Right cardiac atrium (tissue), 5 donors: ENCODE measurements at places on chromosomes 5 and 9. TPM values are rescaled to one million over a fixed set of nuclear protein-coding genes. Genes with fewer than 3 reads are reported as not detected.

DNA sequence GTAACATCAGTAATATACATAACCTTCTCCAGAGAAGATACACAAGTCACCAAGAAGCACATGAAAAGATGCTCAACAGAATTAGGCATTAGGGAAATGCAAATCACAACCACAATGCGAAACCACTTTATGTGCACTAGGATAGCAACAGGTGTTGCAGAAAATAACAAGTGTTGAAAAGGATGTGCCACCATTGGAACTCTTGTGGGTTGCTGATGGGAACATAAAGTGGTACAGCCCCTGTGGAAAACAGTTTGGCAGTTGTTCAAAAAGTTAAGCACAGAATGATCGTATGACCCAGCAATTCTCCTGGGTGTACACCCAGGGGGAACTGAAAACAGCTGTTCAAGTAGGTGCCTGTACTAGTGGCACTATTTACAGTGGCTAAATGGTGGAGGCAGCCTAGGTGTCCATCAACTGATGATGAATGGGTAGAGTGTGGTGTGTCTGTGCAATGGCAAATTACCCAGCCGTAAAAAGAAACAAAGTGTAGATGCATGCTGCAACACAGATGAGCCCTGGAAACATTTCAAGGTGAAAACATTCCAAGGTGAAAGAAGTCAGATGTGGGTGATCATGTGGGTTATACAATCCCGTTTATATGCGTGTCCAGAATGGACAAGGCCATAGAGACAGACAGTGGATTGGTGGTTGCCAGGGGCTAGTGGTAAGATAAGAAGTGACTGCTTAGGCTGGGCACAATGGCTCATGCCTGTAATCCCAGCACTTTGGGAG lies 27.2 kb downstream of the CCDC69 start:
- DNase-seq, result no peak

IFT74 gene
- 15.5 TPM for total RNA-seq

C9orf50 gene
- total RNA-seq, result not detected

DNA sequence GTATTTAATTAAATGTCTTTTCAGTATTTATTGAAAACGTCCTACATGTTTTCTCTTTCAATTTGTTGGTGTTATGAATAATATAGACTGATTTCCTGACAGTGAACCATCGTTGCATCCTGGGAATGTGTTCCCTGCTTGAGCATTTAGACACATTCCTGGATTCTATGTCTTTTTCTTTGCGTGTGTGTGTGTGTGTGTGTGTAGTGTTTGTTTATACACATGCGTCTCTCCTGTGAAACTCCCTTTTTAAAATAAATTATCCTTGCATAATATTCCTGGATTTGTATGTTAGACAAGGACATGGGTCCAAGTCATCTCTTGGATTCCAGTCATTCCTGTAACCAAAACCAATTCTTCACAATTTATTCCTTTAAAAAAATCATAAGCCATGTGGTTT lies 153.4 kb downstream of the HSPA4 start:
- DNase-seq, result no peak

UBE2D2 gene
- total RNA-seq, result 138 TPM

DNA sequence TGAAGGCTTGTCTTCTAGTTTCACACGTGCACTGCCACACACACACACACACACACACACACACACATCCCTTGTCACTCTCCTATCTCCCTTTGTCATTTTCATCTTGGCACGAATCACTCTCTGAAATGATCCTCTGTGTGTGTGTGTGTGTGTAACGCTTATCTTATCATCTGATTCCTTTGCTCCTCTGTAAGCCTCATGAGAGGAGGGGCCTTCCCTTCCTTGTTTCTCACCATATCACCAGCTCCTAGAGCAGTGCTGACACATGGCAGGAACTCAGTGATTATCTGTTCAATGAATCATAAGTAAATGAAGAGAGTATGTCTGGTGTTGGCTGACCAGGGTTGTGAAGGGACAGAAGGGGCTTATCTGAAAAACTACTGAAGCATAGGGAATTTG lies 53.3 kb downstream of the PDE4D start:
- DNase-seq, result no peak

ZFP37 gene
- 2.4 TPM for total RNA-seq

DNA sequence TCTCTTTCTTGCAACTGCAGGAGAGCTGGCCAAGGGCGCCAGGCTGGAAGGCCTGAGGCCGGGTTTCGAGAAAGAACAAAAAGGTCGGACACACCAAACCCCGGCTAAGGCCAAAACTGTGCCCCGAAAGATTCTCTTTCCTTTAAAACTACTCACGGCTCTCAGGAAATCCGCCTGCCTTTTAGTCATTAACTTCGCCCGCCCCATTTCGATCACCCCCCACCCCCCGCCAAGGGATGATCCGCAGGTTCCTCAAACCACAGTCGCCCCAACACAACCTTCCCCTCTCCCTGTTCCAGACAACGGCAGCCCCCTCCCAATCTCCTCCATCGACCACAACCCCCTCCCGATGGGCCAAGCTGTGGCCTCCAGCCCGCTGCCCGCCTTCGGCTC lies 536 bp downstream of the FEM1C start:
- peak; percentile 71 for DNase-seq

PKD2L2 gene
- total RNA-seq, result not detected

FXN gene
- 28.2 TPM for total RNA-seq

DNA sequence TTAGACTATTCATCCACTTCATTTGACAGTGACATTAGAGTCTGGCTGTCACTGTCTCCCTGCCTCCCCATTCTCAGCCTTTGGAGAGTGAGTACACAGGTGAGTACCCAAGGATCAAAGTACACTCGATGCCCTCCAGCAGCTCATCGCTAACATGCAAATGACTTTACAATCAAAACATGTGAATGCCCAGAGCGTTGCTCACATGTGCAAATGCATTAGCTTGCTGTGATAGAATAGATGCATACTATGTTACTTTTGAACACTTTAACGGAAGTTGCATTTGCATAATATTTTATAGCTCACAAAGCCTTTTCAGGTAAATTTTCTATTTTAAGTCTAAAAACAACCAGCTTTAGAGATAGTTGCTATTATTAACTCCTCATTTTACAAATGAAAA lies 107.6 kb downstream of the SYK start:
- no peak for DNase-seq

- no peak for DNase-seq
Measured at GRCh38 chr5:74239261-74239660, 401.3 kb downstream of the ENC1 start.

DNA sequence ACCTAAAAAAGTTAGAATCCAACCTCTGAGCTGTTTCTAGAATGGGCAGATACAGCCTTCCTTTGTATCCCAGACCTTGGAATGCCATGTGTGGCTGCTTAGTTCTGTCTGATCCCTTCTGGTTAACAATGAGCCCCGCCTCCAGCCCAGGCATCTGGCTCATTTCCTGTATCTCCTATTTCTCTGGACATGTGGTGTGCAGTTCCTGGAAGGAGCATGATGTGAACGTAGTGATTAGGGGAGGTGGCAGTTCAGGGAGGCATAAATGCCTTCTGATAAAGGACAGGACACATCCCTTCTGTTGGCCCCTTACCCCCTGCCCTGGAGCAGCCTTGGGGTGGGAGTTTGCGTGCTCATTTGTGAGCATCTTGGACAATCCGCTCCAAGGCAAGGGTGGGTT lies 243.0 kb downstream of the ZSWIM6 start:
- DNase-seq, result no peak

- DNase-seq, result no peak
Measured at GRCh38 chr5:98933445-98934072, 4.8 kb upstream of the CHD1 start.

IFNA21 gene
- total RNA-seq, result not detected

GRCh38 chr5:84218546-84218945 lies 166.1 kb downstream of the EDIL3 start:
- DNase-seq, result peak; percentile 44

DNA sequence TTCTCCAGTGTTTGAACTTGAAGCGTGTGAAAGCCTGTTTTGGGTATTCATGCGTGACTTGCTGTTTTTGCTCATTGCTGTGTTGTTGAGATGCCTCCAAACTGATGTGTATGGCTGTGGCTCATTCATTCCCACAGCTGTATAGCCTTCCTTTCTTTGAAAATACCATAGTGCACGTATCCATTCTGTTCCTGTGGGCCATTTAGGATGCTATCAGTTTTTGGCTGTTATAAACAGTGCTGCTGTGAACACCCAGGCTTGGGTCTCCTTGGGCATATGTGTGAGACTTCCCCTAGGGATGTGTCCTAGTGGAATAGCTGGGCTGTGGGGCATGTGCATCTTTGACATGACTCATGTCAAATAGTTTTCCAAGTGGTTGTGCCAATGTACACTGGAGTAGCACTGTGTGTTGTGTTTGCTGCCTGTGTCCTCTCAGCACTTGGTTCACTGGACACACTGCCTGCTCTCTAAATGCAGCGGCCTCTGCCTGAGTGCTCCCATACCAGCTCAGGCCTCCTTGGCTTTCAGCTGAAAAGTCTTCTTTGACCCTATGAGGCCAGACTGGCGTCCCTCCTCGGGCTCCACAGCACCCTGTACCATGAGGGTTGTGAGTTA lies 102.6 kb upstream of the TBC1D2 start:
- DNase-seq, result no peak

DNA sequence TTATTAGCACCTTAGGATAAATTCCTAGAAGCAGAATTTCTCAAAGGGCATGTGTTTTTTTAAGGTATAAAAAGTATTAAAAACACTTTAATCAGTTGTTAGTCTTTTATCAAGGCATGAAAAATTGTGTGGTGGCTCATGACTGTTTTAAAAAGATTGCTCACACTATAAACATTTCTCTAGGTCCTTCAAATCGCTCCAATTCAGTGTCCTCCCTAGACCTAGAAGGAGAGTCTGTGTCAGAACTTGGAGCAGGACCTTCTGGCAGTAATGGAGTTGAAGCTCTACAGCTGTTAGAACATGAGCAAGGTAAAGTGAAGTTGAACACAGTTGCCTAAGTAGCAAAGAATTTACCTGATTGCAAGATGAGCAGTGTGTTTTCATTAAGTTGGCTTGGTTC lies 62.0 kb downstream of the GAPVD1 start:
- no peak for DNase-seq

DNA sequence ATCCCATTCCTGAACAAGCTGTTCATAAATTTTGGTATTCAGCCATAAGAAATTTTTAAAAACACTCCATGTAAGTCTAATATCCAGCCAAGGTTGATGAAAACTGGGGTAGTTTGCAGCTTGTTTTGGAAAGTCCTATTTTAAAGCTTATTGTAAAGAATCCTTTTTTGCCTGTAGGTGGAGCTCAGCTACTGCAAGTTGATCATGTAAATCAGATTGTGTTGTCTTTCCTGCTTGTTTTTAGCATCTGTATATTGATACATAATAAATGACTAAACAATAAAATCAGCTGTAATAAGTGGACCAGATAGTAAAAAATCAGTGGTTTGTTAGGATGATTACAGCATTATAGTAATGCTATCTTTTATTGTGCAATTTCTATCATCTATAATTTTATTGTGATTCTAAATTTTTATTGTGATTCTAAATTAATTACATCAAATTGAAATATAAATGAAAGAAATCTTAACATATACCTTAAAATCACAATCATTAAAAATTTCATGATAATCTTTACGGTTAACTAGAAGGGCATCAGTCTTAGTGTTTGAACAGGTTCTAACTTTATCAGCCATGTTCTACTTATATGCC lies 42.4 kb downstream of the CWC27 start:
- no peak for DNase-seq

OTP gene
- not detected for total RNA-seq

- DNase-seq, result no peak
Measured at GRCh38 chr5:172852490-172853354, 18.7 kb downstream of the ERGIC1 start.

DNA sequence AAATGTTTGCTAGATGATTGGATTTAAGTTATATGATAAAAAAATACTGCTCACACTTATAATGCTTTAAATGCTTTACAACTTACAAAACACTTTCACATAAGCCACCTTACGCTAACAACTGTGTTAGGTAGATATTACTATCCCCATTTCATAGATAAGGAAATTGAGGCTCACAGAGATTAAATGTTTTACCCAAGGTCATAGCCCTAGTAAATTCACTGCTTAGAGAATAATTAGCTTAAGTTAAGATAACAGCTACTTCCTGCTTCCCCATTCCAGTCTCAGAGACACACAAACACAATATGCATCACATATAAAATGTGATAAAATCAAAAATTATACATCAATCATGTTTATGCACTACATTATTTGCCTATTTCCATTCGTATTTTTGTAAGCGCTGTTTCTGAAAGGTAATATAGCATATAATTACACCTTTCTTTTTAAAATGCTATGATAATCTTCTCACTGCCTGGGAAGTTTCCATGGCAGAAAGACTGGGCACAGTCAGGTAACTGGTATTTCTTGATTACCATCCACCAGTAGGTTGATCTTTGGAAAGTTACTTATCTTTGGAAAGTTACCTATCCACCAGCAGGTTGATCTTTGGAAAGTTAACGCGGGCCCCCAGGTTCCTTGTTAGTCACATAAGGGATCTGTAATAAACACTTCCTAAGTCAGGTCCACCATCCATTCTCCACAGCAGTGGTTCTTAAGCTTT lies 101.1 kb downstream of the NFIB start:
- DNase-seq, result no peak
